ENCODE measurements at places on chromosomes 1 and 21.
A peak's percentile ranks its signal among the peaks of the same experiment; 100 is the strongest.

- no peak for DNase-seq
These were observed 178.6 kb downstream of the RRAGC start for GRCh38 chr1:38680801-38681510.

- DNase-seq: peak; percentile 14
These were observed 44.6 kb upstream of the BCL9 start for GRCh38 chr1:147496571-147497210.

GRCh38 chr1:208211921-208212843 lies 32.0 kb downstream of the PLXNA2 start:
- DNase-seq: no peak

DNA sequence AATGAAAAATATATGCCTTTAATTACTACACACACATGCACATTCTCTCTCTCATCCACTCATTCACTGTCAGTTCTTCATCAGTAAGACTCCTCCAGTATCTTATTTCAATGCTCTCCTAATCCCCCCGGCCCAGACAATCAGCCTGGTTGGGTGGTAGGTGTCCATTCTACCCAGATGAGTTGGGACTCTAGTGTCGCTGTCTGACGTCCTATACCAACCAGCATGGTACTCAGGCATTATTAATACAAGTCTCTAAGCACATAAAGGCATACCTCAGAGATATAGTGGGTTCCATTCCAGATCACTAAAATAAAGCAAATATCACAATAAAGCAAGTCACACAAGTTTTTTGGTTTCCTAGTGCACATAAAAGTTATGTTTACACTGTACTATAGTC lies 19.8 kb downstream of the NRIP1 start:
- no peak for DNase-seq

- no peak for DNase-seq
These were observed 239.8 kb downstream of the NFIA start for GRCh38 chr1:61322008-61322744.

DNA sequence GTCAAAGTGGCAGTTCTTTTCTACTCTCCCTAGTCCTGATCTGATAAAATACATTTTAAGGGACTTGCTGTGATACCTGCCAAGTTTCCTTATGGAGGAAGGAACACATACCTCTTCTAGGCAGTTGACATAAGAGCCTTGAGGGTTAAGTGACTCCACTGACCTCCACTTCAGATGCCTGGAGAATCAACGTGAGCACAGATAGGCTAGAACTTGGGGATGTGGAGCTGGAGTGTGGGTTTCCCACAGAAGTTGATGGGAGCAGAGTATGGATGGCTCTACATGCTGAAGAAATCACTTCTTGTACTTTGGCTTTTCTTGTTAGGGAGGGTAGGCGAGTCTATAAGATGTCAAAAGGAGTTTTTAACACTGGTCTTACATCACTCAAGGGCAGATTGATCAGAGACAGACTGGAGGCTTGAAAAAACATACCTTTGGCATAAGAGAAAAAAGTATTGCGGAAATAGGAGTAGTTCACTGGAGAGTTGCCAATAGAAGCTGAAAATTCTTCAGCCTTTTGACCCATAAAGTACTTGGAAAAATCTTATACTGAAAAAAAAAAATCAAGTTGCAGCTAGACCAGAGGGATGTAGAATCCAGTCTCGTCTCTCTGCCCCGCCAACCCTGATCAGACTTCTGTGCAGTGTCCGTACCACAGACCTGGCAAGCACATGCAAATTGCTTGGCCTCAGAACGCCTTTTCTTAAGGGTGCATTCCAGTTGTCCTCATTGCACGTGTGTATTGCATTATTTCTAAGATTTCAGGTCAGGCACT lies 5.5 kb downstream of the RHOU start:
- no peak for DNase-seq
